ENCODE measurements at places on chromosomes 6 and 20.

DNA sequence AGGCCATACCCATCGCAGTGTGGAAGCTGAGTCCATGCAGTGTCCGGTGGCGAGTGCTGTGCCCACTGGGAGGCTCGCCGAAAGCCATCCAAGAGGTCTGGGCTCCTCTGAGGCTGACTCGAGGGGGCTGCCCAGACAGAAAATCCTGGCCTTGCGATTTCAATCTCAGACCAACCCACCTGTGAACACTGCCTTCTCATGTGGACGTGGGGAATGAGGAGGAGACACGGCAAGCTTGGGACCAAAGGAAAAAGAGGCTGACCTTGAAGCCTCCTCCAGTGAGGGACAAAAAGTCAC, 157.2 kb upstream of the AFDN start:
- no peak for DNase-seq

- no peak for DNase-seq
Measured at GRCh38 chr6:118327237-118327636, 220.9 kb upstream of the PLN start.

GRCh38 chr6:137351890-137352289, 132.7 kb upstream of the IFNGR1 start:
- no peak for DNase-seq

DNA sequence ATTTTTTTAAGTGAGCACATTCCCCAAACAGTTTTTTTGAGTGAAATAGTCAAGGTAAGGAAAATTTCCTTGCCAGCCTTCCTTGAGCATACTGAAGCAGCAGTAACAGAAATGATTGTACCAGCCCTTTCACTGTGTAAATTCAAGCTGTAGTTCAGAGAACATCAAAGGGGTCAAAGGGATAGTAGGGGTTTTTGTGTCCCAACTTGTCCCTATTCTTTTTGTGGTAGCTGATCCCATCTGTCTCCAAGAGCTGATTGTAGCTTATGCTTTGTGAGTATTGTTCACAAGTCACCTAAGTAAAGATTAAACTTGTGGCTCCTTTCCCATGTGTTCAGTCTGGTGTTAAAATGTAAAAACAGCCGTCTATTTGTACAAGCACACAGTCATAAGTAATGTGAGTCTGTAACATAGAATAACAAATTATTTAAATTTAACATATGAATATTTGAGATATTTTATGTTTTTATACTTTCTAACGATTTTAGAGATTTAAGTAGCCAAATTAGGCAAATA, 185.0 kb downstream of the CENPW start:
- no peak for DNase-seq

DNA sequence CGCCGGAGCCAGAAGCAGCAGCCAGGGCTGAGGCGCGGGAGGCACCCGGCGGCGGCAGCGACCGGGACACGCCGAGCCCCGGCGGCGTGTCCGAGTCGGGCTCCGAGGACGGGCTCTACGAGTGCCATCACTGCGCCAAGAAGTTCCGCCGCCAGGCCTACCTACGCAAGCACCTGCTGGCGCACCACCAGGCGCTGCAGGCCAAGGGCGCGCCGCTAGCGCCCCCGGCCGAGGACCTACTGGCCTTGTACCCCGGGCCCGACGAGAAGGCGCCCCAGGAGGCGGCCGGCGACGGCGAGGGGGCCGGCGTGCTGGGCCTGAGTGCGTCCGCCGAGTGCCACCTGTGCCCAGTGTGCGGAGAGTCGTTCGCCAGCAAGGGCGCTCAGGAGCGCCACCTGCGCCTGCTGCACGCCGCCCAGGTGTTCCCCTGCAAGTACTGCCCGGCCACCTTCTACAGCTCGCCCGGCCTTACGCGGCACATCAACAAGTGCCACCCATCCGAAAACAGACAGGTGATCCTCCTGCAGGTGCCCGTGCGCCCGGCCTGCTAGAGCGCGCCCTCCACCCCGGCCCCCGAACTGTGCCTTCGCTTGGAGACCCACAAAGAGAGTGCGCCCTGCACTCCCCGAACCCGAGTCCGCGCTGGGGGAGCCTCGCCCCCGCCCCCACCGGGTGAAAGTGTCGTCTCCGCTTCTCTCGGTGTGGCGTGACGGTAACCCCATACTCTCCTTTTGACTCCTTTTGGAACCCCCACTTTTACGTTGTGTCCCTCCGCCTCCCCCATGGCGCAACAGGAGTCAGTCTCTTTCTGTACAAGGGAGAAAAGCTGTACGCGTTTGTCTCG, 1.6 kb downstream of the INSM1 start:
- DNase-seq, result peak; percentile 41

- DNase-seq, result no peak
Measured at GRCh38 chr20:45792317-45793118, 764 bp downstream of the DNTTIP1 start.

- no peak for DNase-seq
Measured at GRCh38 chr6:169556758-169557548, 144.9 kb downstream of the WDR27 start.

GRCh38 chr6:45504947-45505346, 127.2 kb upstream of the SUPT3H start:
- DNase-seq, result peak; percentile 25

- peak; percentile 0 for DNase-seq
Measured at GRCh38 chr6:7978736-7979135, 68.1 kb upstream of the TXNDC5 start.

- peak; percentile 91 for DNase-seq
Measured at GRCh38 chr20:36951198-36951978, at the start of gene SAMHD1. TSS of gene SAMHD1 (minus strand) at chr20:36951708. CDS start at chr20:36951643, 65 bp downstream.

DNA sequence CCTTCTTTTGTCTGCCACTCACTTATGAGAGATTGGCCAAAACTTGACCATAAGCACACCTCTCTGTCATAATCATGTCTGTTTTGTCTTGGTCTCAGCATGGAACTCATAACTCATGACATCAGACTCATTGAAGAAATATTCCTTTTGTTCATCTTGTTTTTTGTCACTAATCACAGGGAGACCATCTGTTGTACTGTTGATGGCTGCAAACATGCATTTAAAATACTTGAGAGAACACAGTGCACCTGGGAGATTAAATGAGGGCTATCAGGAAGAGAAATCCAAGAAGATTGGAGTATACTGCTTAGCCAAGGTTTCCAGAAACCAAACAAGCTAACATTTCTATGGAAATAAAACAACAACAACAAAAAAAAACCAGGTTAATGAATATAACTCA, 689.7 kb downstream of the EPM2A start:
- no peak for DNase-seq

DNA sequence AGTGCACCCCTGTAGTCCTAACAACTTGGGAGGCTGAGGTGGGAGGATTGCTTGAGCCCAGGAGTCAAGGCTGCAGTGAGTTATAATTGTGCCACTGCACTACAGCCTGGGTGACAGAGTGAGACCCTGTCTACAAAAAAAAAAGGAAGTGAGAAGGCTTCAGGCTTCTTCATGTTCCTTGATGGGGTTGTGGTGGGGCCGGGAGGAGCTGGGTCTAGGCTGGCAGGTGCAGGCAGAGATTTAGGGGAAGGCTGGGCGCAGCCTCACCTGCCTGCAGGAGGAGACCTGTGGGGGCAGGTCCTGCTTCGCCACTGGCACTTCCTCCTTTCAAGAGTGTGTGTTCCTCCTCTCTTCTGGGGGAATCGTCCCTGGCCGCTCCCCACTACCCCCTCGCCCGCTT, 63.9 kb downstream of the CHMP4B start:
- no peak for DNase-seq

DNA sequence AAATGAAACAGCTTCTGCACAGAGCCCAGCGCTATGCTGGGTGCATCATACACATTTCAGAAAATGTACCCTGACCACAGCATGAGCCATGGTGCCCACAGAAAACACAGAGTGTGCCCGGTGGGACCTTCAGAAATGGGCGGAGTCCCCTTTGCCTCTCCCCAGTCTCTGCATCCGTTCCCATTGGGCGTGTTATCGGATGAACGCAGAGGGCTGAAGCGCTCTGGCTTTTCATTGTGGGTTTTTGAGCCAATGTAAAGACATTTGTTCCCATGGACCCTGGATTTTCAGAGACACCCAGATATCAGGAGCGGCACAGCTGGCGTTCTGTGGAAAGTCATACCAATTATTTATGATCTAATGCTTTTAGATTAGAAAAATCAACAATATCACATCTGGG, 99.8 kb downstream of the DACT2 start:
- DNase-seq, result no peak

- DNase-seq, result no peak
Measured at GRCh38 chr20:38248133-38248532, 12.4 kb downstream of the KIAA1755 start.

DNA sequence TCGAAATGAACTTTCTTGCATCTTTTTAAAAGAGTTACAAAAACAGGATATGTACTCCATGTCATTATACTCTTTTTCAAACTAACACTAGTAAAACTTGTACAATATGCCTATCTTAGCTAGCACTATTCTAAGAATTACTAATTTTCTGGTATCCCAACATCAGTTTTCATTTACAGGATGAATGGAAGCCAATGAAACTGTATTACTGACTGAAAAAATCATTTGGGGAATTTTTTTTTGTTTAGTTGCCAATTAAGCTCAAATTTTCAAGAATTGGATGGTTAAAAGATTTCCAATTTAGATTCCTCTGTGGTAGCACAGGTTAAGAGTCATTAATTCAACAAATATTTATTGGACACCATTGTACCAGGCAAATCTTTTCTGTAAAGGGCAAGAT, 30.7 kb downstream of the TASP1 start:
- no peak for DNase-seq

GRCh38 chr6:73339340-73339739, 14.7 kb downstream of the DPPA5 start:
- DNase-seq, result no peak

- no peak for DNase-seq
Measured at GRCh38 chr6:129353067-129353466, 356.9 kb downstream of the ARHGAP18 start.

- peak; percentile 41 for DNase-seq
Measured at GRCh38 chr6:27157459-27158315, 89.8 kb upstream of the PRSS16 start.

DNA sequence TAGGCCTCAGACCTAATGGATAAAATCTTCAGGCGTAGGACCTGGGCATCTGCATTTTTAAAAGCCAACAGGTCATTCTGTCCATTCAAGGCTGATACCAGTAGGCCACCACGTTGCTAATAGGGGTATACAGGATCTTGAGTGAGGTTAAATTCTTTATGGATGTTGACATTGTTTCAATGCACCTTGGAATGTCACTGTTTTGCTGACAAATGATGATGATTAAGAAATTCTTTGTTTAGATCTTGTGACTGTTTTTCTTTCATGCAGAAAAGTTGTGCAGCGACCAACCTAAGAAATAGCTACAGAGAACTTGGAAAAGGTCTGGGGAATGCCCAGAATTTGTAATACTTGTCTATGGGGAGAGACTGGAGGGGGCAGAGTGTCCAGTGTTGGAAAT, 101.1 kb upstream of the CLDN20 start:
- no peak for DNase-seq

- DNase-seq, result no peak
Measured at GRCh38 chr20:55533632-55534031, 471.7 kb downstream of the CBLN4 start.

- no peak for DNase-seq
Measured at GRCh38 chr6:163588220-163588919, 173.9 kb downstream of the QKI start.
